DMS153 (cell line): ENCODE measurements at places on chromosomes 4 and X.

GRCh38 chr4:72846280-72847111 lies 223.0 kb downstream of the COX18 start:
- peak; percentile 26 for DNase-seq

- no peak for DNase-seq
Observed at GRCh38 chr4:122703868-122704267, 28.6 kb upstream of the BBS12 start.

DNA sequence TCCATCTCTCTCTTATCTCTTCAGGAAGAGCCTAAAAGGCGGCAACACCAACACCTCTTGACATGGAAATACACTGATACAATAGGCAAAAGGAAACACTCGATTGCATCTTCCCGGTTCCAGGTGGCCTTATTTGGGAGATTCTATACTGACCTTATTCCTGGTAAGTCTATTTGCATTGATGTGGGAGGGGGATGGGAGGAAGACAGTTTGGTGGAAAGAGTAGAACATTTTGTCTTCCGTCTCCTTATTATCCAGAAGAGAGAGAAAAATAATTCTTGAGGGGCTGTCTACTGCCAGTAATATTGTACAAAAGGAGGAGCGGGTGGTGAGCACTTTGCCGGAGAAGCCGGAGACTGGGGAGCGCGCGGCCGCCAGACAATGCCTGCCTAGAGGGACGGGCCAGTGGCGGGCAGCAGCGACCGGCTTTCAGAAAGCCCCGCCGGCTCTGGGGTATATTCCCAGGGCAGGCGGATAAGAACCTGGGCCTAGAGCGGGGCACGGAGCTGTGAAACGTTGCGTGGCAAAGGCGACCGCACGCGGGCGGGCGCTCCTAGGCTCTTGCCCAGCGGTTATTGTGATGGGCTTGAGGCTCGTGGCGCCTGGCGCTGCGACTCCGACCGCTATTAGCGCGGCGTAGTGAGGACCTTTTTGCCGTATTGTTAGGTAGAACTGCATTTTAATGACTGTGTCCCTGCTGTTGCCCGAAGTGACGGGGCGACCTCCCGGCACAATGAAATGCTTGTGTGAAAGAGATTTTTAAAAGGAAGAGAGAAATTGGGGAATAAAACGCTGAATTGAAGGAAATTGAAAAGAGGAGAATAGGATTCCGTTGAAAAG lies 518 bp downstream of the PRDM8 start:
- DNase-seq, result no peak

GRCh38 chr4:53994382-53995102 lies 69.9 kb downstream of the CHIC2 start:
- DNase-seq, result no peak

GRCh38 chr4:142858446-142858845 lies 12.3 kb upstream of the INPP4B start:
- no peak for DNase-seq

DNA sequence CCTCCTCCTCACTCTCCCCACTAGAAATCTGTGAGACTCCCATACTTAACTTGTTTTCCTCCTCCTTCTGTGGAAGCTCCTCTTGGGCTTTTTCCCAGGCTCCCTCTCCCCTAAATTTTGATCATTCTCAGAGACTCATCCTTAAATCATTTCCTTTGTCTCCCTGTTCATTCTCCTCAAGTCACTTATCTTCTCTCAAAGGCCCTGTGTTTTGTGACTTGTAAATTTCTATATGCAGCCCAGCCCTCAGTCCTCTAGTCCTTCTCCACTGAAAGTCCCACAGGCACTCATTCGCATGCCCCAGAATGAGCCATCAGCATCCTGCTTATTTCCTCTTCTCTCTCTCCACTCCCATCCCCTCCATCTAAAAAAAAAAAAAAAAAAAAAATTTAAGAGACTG lies 171.8 kb downstream of the SOWAHB start:
- DNase-seq, result no peak

- no peak for DNase-seq
Observed at GRCh38 chr4:51862199-51862598, 19.2 kb downstream of the DCUN1D4 start.

DNA sequence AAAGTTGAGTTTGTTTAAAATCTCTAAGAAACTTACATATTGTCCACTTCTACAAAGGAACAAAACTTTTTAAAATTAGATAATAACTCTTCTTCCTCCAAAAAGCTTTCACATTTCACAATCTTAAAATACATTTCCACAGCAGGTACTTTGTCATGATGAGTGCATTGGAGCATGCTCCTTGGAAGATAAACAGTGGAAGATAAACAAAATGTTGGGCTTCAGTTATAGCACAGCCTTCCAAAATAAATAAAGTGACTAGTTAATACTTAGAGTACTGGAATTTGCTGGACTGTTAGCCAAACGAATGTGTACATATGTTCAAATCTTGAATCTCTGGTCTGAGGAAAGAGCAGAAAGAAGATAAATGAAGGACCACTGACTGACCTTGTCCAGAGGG lies 54.9 kb upstream of the PDE5A start:
- no peak for DNase-seq

GRCh38 chr4:27595571-27596360 lies 735.1 kb downstream of the STIM2 start:
- DNase-seq, result no peak

GRCh38 chr4:67928546-67928945 lies 34.7 kb downstream of the TMPRSS11A start:
- DNase-seq, result peak; percentile 52

GRCh38 chrX:129347291-129347690 lies 176.0 kb downstream of the SMARCA1 start:
- DNase-seq, result no peak

GRCh38 chr4:1666391-1666790 lies 17.7 kb downstream of the FAM53A start:
- DNase-seq, result no peak

- DNase-seq, result no peak
Observed at GRCh38 chr4:85760511-85760910, 285.6 kb downstream of the ARHGAP24 start.

DNA sequence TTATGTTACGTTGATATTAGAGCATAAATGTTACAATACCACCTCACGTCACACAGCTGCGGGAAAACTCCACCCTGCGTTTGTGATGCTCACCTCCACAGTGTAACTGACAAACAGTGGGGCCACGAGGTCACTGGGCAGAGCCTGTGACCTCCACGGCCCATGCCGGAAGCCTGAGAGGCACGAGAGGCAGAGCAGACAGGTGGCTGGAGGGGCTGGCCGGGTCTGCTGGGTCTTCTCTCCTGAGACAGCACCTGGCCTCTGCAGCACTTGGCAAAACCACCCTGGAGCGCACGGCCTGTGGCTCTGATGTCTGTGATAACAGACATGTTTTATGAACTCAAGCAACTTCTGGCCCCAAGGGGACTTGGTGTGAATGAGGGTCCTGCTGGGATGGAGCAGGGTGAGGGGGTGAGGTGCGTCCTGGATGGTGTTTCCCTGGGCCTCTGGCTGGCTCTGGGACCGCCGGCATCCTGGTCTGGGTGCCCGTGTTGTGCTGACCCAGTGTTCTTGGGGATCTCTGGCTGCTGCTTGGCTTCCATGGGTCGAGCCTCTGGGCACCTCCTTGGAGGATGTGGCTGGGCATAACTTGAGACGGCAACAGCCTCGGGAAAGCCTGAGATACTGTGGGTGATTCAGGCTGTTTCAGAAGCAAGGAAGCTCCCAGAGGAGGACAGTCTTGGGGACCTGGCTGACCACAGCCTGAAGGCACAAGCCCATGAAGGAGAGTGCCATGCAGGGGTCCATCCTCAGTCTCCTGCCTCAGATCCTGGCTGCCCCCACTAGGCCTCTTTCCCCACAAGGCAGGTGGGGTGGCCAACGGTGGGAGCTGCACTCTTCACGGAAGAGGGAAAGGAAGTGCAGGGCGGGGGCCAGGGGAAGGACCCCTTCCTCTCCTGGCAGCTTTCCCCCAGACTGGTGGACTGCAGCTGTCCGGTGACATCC lies 19.7 kb downstream of the RNF212 start:
- no peak for DNase-seq

GRCh38 chrX:9995855-9996339 lies 28.7 kb downstream of the CLDN34 start:
- no peak for DNase-seq

DNA sequence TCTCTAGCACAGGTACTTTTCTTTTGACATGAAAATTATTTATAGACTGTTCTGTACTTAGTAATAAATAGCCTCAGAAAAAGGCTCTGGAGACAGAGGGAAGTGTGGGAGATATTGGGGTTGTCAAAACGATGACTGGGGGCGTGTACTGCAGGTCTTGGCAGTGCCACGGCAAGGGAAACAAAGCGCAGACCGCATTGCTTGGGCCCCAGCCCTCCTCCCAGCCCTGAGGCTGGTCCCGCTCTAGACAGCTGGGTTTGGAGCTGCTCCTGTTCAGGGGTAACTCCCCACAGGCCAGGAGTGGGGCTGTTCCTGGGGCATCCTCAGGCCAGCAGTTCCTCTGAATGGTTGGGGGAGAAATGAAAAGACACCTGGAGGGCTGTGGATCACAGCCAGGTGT lies 131.7 kb downstream of the RASL11B start:
- DNase-seq, result no peak

DNA sequence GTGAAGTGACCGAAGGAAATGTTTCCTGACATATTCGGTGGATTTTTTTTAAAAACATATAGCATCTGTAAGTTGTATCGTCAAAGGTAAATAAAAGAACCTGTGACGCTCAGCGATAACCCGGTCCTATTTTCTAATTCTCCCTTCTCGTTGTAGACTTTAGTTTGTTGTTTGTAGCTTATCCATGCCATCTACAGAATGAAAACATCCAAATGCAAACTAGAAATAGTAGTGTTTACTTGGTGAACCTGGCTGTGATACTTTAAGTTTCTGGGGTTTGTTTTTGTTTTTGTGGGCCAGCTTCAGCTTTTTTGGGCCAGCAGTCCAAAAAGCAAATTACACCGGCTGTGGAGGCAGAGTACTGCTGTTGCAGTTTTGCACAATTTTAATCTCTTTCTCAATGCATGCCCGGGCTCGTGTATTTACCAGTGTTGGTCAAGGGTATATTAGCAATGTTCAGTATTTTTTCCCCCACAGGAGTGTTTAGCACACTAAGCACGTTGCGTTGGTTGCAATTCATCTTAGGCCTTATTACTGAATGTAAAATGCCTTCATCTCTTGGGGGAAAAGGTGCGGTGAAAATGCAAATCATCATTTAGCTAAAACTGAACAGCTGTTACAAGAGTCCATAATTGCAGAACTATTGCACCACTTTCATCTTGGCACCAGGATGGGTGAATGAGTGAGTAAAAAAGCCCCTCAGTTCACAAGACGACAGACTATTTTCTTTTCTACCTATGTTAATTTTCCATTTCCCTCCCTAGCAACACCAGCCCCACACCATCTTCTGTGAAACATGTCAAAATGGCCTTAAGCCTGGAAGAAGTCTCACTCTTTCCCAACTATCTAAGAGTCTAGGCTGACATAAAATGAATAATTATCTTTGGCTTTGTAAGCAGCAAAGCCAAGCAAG lies 1.7 kb upstream of the CNOT6L start:
- DNase-seq, result no peak

- no peak for DNase-seq
Observed at GRCh38 chrX:152165033-152165743, 26.8 kb upstream of the MAGEA10 start.

GRCh38 chrX:132033166-132033565 lies 10.1 kb downstream of the STK26 start:
- no peak for DNase-seq

GRCh38 chrX:2500803-2501558 lies at the start of the genes DHRSX and ZBED1:
Gene DHRSX, minus strand, starts transcription at chrX:2500976. Its CDS starts 51 bp downstream, at chrX:2500925.
Gene ZBED1, minus strand, starts transcription at chrX:2500976. Its CDS starts 10,257 bp downstream, at chrX:2490719.
- no peak for DNase-seq

- no peak for DNase-seq
Observed at GRCh38 chr4:26144526-26145155, 176.2 kb upstream of the RBPJ start.

DNA sequence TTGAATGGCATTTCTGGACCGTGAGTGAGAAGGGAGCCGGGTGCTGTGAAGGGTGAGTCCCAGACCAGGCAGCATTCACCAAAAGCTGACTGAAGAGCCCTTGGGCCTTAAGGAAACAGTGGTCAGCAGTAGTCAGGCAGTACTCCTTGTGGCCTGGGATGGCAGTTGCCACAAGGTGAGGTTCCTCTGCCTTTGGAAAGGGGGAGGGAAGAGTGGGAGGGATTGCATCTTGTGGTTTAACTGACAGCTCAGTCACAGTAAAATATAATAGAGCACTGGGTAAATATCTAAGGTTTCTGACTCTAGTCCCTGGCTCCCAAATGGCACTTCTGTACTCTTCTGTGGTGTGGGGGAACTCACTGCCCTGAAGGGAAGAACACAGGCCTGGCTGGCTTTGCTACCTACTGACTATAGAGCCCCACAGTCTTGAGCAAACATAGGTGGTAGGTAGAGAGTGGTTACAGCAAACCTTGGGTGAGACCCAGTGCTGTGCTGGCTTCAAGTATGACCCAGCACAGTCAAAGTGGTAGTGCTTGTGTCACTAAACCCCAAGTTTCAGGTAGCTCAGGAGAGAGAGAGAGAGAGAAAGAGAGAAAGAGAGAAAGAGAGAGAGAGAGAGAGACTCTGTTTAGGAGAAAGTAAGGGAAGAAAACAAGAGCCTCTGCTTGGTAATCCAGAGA lies 154.2 kb downstream of the TEX11 start:
- DNase-seq, result no peak

DNA sequence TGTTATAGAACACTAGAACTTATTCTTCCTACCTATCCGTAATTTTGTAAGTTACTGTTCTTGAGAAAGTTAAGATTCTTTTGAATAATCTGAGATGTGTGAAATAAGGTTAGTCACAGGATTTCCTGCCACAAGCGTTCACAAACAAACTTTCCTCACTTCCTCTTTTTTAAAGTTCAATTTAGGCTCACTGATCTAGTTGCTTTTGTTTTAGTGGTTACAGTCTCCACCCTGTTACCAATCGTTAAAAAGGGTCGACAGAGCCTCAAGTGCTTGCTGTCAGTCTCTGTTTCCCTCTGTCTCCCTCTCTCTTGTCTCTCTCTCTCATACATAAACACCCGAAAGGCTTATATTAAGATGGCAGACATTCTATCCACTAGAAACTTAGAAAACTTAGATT lies 35.9 kb upstream of the STK26 start:
- no peak for DNase-seq

GRCh38 chr4:174429701-174430410 lies 92.4 kb downstream of the HPGD start:
- no peak for DNase-seq

- no peak for DNase-seq
Observed at GRCh38 chr4:55380576-55380975, 15.2 kb upstream of the TMEM165 start.

DNA sequence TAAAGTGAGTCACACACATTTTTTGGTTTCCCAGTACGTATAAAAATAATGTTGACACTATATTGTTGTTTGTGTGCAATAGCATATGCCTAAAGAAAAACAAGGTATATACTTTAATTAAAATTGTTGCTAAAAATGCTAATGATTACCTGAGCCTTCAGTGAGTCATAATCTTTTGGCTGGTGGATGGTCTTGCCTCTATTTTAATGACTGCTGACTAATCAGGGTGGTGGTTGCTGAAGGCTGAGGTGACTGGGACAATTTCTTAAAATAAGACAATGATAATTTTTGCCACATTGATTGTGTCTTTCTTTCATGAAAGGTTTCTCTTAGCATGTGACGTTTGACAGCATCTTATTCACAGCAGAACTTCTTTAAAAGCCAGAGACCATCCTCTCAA lies 21.0 kb upstream of the ANXA10 start:
- no peak for DNase-seq

- no peak for DNase-seq
Observed at GRCh38 chrX:10126044-10126443, 30.7 kb upstream of the CLCN4 start.

GRCh38 chrX:101605728-101606127 lies 12.1 kb downstream of the ARMCX6 start:
- DNase-seq, result no peak

GRCh38 chr4:8871417-8872401 lies at the start of gene HMX1:
Gene HMX1, minus strand, starts transcription at chr4:8871839. Its CDS starts 225 bp downstream, at chr4:8871614.
- no peak for DNase-seq

- DNase-seq, result no peak
Observed at GRCh38 chrX:9318213-9318612, 146.6 kb upstream of the TBL1X start.
